ENCODE measurements at places on chromosomes 2 and 18.

- DNase-seq: no peak
These were observed 405.0 kb upstream of the DDX18 start for GRCh38 chr2:117409443-117409842.

DNA sequence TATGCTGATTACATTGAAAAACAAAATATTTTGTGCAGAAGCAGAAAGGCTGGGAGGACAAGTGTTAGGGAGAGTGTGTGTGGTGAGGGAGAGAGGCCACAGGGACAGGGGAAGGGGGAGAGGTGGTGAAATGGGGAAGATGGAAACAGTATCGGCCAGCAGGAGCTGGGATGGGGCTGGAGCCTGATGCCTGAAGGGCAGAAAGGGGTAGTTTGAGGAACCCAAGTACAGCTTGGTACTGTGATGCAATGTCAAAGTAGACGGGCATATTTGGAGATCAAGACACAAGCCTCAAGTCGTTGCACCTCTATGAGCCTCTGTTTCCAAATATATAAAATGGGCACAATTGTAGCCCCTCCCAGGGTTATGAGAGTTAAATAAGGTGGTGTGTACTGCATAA lies 152.1 kb downstream of the LPIN1 start:
- DNase-seq: no peak

- DNase-seq: no peak
These were observed 693.3 kb upstream of the KLHL29 start for GRCh38 chr2:22691666-22692065.

- no peak for DNase-seq
These were observed 595 bp upstream of the HDHD2 start for GRCh38 chr18:47150824-47151366.

- DNase-seq: no peak
These were observed 132.6 kb downstream of the MAP4K4 start for GRCh38 chr2:101830146-101830545.

GRCh38 chr2:8215159-8215863 lies 466.5 kb upstream of the ID2 start:
- no peak for DNase-seq

GRCh38 chr2:143584936-143585335 lies 455.7 kb downstream of the ARHGAP15 start:
- DNase-seq: no peak

GRCh38 chr2:45953376-45954027 lies 302.0 kb downstream of the PRKCE start:
- no peak for DNase-seq

DNA sequence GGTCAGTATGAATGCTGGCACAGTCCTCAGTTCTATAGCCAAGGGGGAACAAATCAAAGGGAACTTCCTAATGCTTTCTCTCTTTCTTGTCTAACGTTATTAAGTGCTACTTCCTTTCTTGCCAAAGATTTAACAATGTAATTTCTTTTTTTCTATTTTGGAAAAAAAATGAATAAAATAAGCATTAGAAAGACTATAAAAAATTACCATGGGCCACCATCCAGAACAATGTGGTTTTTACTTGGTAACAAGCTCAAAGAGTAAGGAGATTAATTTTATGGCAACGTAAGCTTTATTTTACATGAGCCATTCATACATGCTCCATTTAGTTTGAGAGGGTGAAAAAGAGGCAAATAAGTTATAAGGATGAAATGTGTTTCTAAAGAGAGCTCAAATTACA lies 40.1 kb downstream of the SERPINE2 start:
- DNase-seq: no peak

GRCh38 chr2:190088917-190089316 lies 26.4 kb upstream of the MSTN start:
- DNase-seq: peak; percentile 61

DNA sequence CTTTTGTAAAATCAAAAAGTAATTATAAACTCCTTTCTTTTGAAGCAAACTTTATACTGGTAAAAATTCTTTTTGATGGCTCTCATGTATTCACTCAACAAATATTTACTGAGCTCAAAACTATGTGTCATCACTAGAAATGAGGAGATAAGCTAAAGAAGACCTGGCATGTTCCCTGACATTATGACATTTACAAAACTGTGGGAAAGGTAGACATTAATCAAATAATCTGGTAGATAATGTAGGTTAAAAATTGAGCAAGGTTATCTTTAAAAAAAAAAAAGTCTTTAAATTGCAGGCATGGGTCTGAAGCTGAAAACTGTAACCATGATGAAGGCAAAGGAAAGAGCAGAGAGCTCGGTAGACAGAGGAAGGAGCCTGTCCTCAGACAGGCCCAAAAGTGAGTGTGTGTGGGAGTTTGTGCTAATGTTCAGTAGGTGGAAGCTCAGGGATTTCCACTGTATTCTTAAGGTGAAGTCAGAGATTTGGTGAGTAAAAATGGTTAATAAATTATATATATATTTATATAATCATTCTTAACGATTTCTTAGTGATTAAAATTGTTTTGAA lies 612.9 kb downstream of the LRP1B start:
- DNase-seq: no peak

GRCh38 chr2:126898636-126899035 lies at the start of gene TEX51:
TSS of gene TEX51 (plus strand) at chr2:126898890. CDS start at chr2:126898919, 29 bp downstream.
- no peak for DNase-seq

DNA sequence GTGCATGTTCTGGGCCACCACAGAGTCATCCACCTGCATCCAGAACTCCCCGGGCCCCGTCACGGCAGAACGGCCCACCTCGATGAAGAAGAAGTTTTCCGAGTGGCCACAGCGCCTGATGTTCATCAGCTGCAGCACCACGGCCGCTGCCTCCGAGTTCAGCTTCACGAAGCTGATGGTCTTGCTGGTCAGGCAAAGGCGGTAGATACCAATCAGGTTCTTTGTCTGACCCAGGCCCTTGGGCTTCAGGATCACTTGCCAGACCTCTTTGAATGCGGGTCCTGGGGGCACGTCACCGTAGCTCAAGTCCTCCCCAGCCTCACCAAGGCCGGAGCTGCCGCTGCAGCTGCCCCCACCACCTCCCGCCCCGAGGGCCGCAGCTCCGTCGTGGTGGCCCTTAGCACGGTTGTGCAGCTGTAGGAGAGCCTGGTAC lies 1.6 kb downstream of the IRS1 start:
- DNase-seq: no peak

DNA sequence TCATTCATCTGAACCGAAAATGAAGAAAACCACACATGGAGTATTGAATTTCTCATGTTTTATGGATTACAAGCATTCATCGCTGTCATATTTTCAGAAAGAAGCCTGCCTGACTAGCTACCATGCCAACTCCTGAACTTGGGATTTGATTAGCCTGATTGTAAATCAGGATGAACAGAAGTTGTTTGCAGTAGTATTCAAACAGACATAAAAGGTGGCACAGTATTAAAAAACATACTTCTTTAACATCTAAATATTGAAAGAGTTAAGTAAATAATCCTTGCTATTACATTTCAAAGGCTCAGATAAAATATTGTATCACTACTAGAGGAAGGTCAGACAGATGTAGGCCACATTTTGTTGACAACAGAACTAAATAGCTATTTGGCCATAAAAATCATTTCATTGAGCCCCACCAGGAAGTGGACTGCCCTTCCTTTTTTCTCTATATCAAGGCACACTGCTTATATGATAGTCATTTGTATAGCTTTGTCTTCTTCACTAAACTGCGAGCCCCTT lies 21.6 kb downstream of the SLC38A11 start:
- no peak for DNase-seq
